ENCODE measurements at places on chromosomes 6 and 20. TPM values are rescaled to one million over a fixed set of nuclear protein-coding genes. Genes with fewer than 3 reads are reported as not detected.
A peak's percentile ranks its signal among the peaks of the same experiment; 100 is the strongest.

The SAYSD1 gene
- total RNA-seq: 14.1 TPM

- peak overlapping the region; percentile 63 for H3K27ac ChIP-seq
- peak; percentile 5 for DNase-seq
- H3K4me3 ChIP-seq: no peak overlapping the region
These were observed 76.8 kb downstream of the REV3L start for GRCh38 chr6:111406200-111406721.

The BANF2 gene
- not detected for total RNA-seq

The MYB gene
- total RNA-seq: 29.2 TPM

DNA sequence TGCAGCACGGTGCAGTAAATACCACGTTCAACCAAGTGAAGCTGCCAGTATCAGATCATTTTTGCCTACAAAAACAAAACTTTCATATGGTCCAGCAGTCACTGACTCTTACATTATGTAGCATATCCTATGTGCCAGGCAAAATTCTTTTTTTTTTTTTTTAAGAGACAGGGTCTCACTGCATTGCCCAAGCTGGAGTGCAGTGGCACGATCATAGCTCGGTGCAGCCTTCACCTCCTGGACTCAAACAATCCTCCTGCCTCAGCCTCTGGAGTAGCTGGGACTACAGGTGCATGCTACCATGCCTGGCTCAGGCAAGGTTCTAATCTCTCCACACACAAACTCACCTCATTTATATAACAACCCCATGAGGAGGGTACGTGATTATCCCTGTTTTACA lies 208.6 kb upstream of the JARID2 start:
- DNase-seq: no peak
- H3K4me1 ChIP-seq: peaks cover 16% of the 10 kb centered on the region
- no peaks in the 10 kb centered on the region for H3K27me3 ChIP-seq
- no peaks in the 10 kb centered on the region for H3K36me3 ChIP-seq
- no peak overlapping the region for H3K4me3 ChIP-seq
- no peak overlapping the region for H3K27ac ChIP-seq

- no peak for DNase-seq
- H3K27me3 ChIP-seq: peaks cover 2% of the 10 kb centered on the region
- H3K4me1 ChIP-seq: peaks cover 25% of the 10 kb centered on the region
These were observed 1.8 kb upstream of the DNPH1 start for GRCh38 chr6:43231053-43231452.

The HS3ST5 gene
- total RNA-seq: not detected

The LRFN2 gene
- total RNA-seq: not detected

DNA sequence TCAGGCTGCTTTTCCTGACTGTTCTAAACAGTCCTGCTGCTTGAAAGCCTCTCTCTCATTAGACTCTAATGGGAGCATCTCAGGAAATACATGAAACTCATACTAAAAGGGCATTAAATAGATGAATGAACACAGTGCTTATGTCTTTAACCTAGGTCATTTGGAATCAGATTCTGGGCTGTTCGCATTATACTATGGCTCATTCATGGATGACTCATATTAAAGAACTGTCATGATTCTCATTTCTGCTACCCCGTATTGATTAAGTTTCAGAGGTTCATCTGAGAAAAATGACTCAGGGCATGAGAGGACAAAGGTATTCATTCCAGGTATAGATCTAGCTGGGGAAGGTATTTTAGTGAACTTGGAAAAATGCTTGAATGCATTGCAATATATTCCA lies 335.5 kb downstream of the GJA1 start:
- peaks cover 14% of the 10 kb centered on the region for H3K4me1 ChIP-seq
- H3K4me3 ChIP-seq: no peak overlapping the region
- H3K36me3 ChIP-seq: no peaks in the 10 kb centered on the region
- no peak for DNase-seq

GRCh38 chr6:18183766-18184165 lies 28.5 kb downstream of the KDM1B start:
- peaks cover 10% of the 10 kb centered on the region for H3K4me1 ChIP-seq
- no peaks in the 10 kb centered on the region for H3K27me3 ChIP-seq
- H3K36me3 ChIP-seq: peaks cover 24% of the 10 kb centered on the region
- DNase-seq: no peak

The APOM gene
- 4.0 TPM for total RNA-seq

The TSBP1 gene
- total RNA-seq: not detected

DNA sequence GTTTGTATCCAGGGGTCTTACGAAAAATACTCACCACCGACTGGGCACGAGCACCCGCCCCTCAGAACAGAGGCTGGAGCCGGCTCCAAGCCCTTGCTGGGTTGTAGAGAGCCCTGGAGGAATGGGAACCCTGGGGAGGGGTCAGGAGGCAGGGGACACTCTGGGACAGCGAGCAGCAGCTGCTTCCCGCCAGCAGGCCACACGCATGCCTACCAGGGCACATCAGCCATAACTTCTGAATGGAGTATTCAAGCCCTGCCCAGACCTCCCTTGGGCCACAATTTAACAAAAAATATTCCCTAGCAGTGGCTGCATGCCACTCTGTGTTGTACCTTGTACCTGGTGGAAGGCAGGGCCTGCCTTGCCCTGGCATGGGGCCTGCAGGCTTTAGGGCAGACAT lies 31.6 kb upstream of the CD93 start:
- H3K4me3 ChIP-seq: no peak overlapping the region
- peaks cover 4% of the 10 kb centered on the region for H3K4me1 ChIP-seq
- no peaks in the 10 kb centered on the region for H3K36me3 ChIP-seq
- no peak overlapping the region for H3K27ac ChIP-seq
- no peak for DNase-seq

DNA sequence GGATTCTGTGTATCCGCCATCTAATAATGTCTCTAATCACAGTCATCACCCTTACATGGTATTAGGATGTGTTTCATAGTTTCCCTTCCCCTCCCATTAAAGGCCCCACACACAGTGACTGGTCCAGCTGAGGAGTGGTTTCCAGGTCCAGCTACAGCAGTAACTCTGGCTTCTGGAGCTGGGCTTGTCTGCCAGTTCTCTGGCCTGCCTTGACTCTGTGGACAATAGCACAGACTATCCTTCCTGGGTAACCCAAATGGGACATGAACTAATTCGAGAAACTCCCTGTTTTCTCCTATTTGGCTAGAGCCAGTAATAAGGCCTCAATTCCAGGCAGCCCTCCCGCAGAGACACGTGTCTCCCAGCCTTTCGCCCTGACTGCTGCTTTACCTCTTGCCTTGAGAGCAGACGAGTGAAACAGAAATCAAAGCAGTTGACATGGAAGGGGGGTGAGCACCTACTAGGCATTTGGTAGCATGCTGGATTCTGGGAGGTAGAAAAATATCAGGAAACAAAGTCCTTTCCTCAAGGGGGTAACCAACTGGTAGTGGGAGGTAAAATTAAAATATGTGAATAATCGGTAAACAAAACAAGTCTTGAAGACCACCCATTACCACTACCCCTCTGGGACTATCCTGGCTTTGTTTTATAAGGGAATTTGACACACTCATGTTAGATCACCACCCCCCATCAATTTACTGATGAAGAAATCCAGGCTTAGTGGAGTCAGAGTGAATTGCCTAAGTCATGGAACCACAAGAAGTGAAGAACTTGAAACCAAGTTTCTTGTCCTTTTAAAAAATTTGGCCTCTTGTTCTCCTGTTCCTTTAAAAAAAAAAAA lies 1.2 kb downstream of the TRAF3IP2 start:
- H3K4me1 ChIP-seq: peaks cover 40% of the 10 kb centered on the region
- peak overlapping the region; percentile 80 for H3K4me3 ChIP-seq
- H3K27me3 ChIP-seq: no peaks in the 10 kb centered on the region
- peak overlapping the region; percentile 99 for H3K27ac ChIP-seq
- peaks cover 4% of the 10 kb centered on the region for H3K36me3 ChIP-seq

The CRISP3 gene
- total RNA-seq: not detected

GRCh38 chr6:27188885-27189418 lies 58.5 kb upstream of the PRSS16 start:
- peak; percentile 75 for DNase-seq
- H3K36me3 ChIP-seq: no peaks in the 10 kb centered on the region
- peaks cover 10% of the 10 kb centered on the region for H3K4me1 ChIP-seq
- H3K4me3 ChIP-seq: peak overlapping the region; percentile 81
- peak overlapping the region; percentile 76 for H3K27ac ChIP-seq
- H3K27me3 ChIP-seq: peaks cover 2% of the 10 kb centered on the region

- peaks cover 26% of the 10 kb centered on the region for H3K4me1 ChIP-seq
- H3K27me3 ChIP-seq: no peaks in the 10 kb centered on the region
- H3K27ac ChIP-seq: no peak overlapping the region
- DNase-seq: no peak
- no peaks in the 10 kb centered on the region for H3K36me3 ChIP-seq
- H3K4me3 ChIP-seq: no peak overlapping the region
These were observed 142.4 kb downstream of the ZFP64 start for GRCh38 chr20:52049001-52049731.

- no peaks in the 10 kb centered on the region for H3K27me3 ChIP-seq
- H3K27ac ChIP-seq: no peak overlapping the region
- H3K4me1 ChIP-seq: no peaks in the 10 kb centered on the region
- no peak overlapping the region for H3K4me3 ChIP-seq
- DNase-seq: no peak
- peaks cover 60% of the 10 kb centered on the region for H3K36me3 ChIP-seq
These were observed 29.5 kb downstream of the GHRH start for GRCh38 chr20:37231947-37232630.

DNA sequence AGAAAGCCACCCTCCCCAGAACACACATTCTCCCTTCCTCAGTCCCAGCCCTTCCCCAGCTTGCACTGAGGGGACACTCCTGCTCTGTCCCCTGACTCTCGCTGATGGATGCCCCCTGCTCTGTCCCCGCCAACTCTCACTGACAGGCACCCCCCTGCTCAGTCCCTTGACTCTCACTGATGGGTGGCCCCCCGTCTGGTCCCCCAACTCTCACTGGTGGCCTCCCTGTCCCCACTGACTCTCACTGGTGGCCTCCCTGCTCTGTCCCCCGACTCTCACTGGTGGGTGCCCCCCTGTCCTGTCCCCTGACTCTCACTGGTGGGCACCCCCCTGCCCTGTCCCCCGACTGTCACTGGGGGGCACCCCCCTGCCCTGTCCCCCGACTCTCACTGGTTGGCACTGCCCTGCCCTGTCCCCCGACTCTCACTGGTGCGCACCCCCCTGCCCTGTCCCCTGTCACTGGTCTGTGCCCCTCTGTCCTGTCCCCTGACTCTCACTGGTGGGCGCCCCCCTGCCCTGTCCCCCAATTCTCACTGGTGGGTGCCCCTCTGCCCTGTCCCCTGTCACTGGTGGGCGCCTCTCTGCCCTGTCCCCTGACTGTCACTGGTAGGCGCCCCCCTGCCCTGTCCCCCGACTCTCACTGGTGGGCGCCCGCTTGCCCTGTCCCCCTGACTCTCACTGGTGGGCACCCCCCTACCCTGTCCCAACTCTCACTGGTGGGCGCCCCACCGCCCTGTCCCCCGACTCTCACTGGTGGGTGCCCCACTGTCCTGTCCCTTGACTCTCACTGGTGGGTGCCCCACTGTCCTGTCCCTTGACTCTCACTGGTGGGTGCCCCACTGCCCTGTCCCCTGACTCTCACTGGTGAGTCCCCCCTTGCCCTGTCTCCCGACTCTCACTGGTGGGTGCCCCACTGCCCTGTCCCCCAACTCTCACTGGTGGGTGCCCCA lies 60.9 kb downstream of the GINS1 start:
- no peaks in the 10 kb centered on the region for H3K27me3 ChIP-seq
- no peak overlapping the region for H3K4me3 ChIP-seq
- peaks cover 4% of the 10 kb centered on the region for H3K4me1 ChIP-seq
- no peaks in the 10 kb centered on the region for H3K36me3 ChIP-seq

The PSORS1C1 gene
- 0.18 TPM for total RNA-seq

DNA sequence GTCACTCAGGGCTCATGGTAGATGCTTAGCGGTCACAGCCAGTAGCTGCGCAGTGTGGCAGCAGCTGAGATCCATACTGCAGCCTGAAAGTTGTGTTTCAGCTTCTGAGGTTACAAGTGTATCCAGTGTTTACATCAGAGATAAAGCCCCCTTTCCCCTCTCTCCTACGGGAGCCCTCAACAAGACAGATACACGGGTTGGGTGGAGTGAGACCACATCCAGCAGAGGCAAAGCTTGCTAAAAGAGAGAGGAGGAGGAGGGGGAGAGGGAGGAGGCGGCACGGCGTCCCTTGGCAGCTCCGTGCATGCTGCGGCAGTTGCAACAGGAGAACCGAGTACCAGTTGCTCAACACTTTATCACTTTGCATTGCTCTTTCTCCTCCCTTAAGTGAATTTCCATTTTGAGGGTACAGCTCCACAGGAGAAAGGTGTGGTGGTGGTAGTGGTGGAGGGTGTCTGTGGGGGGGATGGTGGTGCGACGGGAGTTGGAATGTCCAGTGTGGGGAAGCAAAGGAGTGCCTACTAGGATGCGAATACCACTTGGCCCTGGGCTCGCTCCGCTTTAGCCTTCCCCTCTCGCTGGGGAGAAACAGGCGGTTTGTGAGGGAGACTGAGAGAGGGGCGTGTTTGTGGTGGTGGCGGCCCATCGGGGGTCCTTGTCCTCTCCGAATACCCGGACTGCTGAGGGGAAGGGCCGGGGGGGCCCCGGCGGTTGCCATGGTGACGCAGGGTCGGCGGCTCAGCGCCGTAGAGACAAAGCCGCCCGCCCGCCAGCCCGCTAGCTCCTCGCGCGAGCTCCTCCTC lies 405 bp upstream of the RNF182 start:
- H3K27me3 ChIP-seq: peaks cover 51% of the 10 kb centered on the region
- peak; percentile 31 for DNase-seq
- peak overlapping the region; percentile 71 for H3K4me3 ChIP-seq
- no peaks in the 10 kb centered on the region for H3K36me3 ChIP-seq
- H3K27ac ChIP-seq: no peak overlapping the region
- H3K4me1 ChIP-seq: peaks cover 14% of the 10 kb centered on the region

- peaks cover 51% of the 10 kb centered on the region for H3K27me3 ChIP-seq
- H3K27ac ChIP-seq: no peak overlapping the region
- no peaks in the 10 kb centered on the region for H3K4me1 ChIP-seq
- H3K36me3 ChIP-seq: no peaks in the 10 kb centered on the region
- H3K4me3 ChIP-seq: no peak overlapping the region
These were observed 8.9 kb upstream of the TCF15 start for GRCh38 chr20:618980-619379.

- H3K4me3 ChIP-seq: no peak overlapping the region
- DNase-seq: no peak
- H3K27ac ChIP-seq: no peak overlapping the region
- H3K4me1 ChIP-seq: no peaks in the 10 kb centered on the region
- H3K27me3 ChIP-seq: peaks cover 14% of the 10 kb centered on the region
These were observed 93.2 kb downstream of the FOXF2 start for GRCh38 chr6:1482381-1483166.
